ENCODE measurements at places on chromosomes 12 and 14. TPM values are rescaled to one million over a fixed set of nuclear protein-coding genes. Genes with fewer than 3 reads are reported as not detected.

The SP1 gene
- 18.9 TPM for polyA plus RNA-seq

The SERPINA10 gene
- not detected for polyA plus RNA-seq

The BDKRB2 gene
- polyA plus RNA-seq, result 0.83 TPM

The SOAT2 gene
- polyA plus RNA-seq, result not detected

The ATXN2 gene
- polyA plus RNA-seq, result 38.0 TPM

The RNASE3 gene
- polyA plus RNA-seq, result not detected

The CACNA1C gene
- polyA plus RNA-seq, result 1.6 TPM

The MMP17 gene
- polyA plus RNA-seq, result 15.5 TPM

DNA sequence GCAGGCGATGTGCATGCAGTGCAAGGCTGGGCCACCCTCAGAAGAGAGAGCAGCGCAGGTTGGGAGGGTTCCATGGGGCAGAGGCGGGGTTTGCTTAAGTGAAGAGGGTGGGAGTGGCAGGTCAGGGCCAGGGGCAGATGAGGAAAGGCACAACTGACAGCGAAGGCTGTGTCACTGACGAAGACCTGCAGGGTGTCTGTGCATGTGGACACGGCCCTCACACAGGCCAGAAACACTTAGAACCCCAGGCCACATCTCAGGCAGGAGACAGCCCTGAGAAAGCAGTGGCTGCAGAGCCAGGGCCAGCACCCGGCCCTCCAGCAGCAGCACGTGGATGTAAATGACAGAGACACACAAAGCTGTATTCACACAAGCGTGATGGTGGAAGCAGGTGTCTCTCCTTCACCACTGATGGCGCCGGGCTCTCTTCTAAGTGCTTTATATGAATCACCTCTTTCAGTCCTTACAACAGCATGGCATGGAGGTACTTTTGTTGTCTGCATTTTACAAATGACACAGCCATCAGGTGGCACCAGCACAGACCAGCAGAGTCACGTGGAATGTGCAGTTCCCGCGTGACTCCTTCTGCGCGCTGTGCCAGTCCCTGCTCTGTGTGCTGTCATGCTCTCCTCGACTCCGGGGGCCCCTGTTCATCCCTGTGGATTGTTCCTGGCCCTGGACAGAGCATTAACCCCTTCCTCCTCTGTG is 54.6 kb downstream of the TSPAN11 start:
- no peak for DNase-seq

DNA sequence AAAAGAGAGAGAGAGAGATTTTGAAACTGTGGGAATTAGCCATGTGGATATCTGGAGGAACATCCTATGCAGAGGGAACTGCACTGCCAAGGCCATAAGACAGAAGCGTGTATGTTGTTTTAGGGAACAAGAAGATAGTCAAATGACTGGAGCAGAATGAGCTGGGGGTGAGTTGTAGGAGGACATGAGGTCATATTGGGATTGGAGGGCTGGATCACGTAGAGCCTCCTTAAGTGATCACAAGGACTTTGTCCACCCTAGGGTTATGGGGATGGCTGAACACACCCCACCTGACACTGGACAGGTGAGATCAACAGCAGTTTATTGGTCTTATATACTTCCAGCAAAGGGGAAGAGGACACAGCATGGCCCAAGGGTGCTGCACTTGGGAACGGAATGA is 8.2 kb upstream of the CGRRF1 start:
- DNase-seq, result no peak

GRCh38 chr12:49133014-49133413 is 1.8 kb upstream of the TUBA1B start:
- DNase-seq, result no peak

- DNase-seq, result no peak
These were observed 718.6 kb upstream of the TBX3 start for GRCh38 chr12:115402443-115403180.

DNA sequence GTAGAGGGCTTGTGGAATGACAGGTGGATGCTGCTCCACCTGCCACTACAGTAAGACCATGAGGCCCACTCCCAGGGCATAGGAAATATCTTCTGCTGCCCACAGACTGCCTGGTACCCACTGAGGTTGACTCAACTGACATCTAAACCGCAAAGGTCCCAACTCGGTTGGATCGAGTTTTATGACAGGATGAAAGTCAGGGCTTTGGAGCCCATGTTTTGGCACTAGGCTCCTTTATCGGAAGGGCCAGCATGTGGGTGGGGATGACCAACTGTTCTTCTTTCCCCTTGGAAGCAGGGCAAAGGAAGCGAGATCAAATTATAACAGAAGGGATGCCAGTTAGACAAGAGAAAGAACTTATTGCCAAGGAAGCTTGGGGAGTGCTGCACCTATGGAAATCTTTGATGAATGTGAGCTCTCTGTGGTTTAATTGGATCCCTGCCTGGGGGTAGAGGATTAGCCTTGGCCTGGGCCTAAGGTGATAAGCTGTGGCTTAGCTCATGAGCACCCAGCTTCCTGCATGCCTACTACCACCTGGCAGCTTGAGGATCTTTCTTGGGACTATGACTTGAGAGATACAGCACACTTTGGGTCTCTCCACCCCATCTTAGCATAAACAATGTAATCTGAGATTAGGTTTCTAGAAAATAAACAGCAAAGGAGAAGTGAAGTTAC is 121.8 kb downstream of the KCNA5 start:
- no peak for DNase-seq

GRCh38 chr14:36662543-36663403 is 1.1 kb downstream of the PAX9 start:
- DNase-seq, result peak; percentile 60

DNA sequence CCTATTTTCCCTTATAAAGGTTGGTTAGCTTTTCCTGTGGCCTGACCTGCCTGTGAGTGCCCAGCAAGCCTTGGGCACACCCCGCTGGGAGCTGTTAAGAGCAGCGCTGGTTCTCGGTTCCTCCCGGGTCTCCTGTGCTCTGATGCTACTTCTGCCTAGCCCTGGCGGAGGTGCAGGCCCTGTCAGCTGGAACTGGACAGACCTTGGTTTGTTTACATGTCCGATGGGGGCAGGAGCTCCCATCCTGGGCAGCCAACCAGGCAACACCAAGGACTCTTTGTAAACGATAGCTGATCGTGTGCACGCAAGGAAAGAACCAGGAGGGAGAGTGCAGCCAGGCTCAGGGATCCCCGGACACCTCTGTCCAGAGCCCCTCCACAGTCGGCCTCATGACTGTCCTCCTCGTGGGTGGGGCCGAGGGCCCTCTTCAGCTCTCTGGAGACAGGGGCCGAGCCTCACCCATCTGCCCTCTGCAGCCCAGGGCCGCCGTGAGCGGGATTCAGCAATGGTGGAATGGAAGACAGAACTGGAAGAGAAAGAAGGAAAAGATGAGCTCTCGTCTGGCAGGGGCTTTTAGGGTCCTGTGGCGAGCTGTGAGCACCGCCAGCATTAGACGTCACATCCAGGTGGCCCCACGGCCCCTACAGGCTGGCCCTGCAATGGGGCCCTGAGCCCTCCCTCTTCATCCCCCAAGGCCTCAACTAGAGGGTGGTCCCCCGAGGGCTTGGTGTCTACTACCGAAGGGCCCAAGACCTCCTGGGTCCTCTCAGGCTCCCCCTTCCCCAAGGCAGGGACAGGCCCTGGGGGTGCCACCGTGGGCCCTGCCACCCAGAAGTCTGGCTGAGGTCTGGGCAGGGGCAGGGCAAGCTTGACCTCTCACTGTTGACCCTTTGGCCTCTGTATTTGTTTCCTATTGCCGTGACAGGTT is 12.3 kb downstream of the TNFAIP2 start:
- no peak for DNase-seq

GRCh38 chr12:28975564-28976340 is 173.3 kb upstream of the FAR2 start:
- no peak for DNase-seq

DNA sequence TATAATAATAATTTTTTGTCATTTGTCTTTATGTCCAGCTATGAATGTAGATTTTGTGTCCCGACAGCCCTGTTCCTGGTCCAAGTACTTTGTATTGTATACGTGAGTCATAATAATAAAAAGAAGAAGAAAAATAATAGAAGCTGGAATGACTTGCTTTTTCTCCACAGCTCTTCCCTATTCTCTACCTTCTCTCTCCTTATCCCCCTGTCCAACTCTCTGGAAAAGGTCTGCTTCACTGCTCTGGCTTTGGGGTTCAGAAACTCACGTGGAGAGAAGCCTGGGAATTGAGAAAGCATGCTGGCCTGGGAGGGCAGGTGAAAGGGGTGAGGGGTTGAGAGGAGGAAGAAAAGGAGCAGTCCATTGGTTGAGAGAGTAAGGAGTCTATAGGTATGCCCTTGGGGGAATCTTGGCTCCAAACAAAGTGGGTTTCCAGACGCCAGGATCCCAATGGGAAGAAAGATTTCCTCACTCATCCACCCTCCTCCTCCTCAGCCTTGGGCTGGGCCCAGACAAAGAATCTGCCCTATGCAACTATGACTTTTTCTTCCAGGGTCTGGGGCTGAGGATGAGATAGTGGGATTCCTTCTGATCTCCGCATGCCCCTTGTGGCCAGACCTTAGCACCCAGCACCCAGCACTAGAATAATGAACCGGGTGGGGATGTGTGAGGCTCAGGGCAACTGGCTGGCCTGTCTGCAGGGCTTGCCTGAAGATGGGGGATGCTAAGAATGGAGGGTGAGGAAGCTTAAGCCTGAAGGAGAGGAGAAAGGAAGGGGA is 4.0 kb downstream of the HOXC8 start:
- DNase-seq, result no peak

- no peak for DNase-seq
These were observed 23.8 kb downstream of the OAS2 start for GRCh38 chr12:113002155-113002554.

- DNase-seq, result no peak
These were observed 134.1 kb upstream of the IFNG-AS1 start for GRCh38 chr12:67855103-67855502.

GRCh38 chr14:102057480-102058114 is 29.2 kb downstream of the HSP90AA1 start:
- no peak for DNase-seq

GRCh38 chr12:54173066-54173726 is 15.6 kb downstream of the SMUG1 start:
- peak; percentile 80 for DNase-seq

DNA sequence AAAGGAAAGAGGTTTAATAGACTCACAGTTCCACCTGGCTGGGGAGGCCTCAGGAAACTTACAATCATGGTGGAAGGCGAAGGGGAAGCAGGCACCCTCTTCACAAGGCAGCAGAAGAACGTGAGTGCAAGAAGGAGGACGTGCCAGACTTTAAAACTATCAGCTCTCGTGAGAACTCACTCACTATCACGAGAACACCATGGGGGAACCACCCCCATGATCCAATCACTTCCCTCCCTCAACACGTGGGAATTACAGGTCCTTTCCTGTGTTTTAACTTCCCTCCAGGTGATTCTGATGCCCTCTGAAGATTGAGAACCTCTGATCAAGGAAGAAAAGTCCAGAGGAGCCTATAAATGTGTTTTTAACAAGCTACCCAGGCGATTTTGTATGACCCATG is 358.7 kb downstream of the MED13L start:
- DNase-seq, result no peak

GRCh38 chr14:64955297-64955696 is 12.8 kb upstream of the GPX2 start:
- no peak for DNase-seq

GRCh38 chr14:32005628-32006027 is 71.5 kb upstream of the ARHGAP5 start:
- no peak for DNase-seq

- DNase-seq, result no peak
These were observed 14.0 kb downstream of the MAPK1IP1L start for GRCh38 chr14:55065411-55065810.

DNA sequence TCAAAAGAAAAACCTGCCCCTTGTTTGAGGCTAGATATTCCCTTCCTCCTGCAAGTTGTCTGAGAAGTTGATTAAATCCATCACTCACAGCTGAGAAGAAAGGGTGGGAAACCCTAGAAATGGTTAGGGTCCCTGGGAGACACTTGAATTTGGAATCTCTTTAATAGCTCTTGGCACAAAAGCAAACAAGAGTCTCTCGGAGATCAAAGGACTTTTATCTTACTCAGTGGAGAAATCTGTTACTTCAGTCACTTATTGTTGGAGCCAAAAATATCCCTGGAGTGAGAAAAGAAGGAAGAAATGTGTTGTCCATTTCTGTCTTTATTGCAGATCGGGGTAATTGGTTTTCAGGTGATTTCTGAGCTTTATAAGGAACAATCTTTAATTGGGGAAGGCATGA is 47.0 kb downstream of the TMEM132C start:
- no peak for DNase-seq

- DNase-seq, result peak; percentile 77
These were observed 127.7 kb upstream of the MAX start for GRCh38 chr14:65229748-65230728.

Measured in brain (organoid and tissue), 16 donors.